H1 (cell line): ENCODE measurements at places on chromosomes 3 and 15. TPM values are rescaled to one million over a fixed set of nuclear protein-coding genes. Genes with fewer than 3 reads are reported as not detected.

The CCDC50 gene
- 19.2 and 22.0 TPM in 2 replicates for total RNA-seq

GRCh38 chr3:196235452-196236122 lies 19.3 kb downstream of the SLC51A start:
- no peak for DNase-seq

- no peak for DNase-seq
Observed at GRCh38 chr3:129602730-129603560, 3.5 kb downstream of the PLXND1 start.

The GPR62 gene
- total RNA-seq = 0.19 and 0.22 TPM in 2 replicates

- no peak for DNase-seq
Observed at GRCh38 chr3:177447938-177448337, 250.7 kb upstream of the TBL1XR1 start.

The IGSF11 gene
- total RNA-seq = 1.1 and 1.6 TPM in 2 replicates

DNA sequence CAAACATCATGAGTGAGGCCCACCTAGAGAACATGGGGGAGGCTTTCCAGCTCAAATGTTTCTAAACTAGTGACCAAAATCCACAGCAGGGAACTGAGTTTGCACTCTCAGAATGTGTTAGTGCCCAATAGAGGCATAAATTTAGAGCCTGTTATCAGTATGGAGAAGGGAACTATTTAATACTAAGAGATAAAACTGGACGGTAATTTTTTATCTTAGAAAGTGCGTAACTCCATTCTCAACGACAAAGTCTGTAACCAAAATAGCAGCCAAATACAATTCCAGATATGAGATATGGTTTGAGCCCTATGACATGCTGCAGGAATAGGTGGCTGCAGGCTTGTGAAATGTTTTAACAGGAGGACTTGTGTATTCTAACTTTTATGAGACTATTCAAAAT lies 3.5 kb downstream of the B3GALNT1 start:
- DNase-seq = no peak

- no peak for DNase-seq
Observed at GRCh38 chr3:181899702-181900101, 188.0 kb downstream of the SOX2 start.

GRCh38 chr15:66138892-66139590 lies 114.5 kb downstream of the MEGF11 start:
- DNase-seq = no peak

DNA sequence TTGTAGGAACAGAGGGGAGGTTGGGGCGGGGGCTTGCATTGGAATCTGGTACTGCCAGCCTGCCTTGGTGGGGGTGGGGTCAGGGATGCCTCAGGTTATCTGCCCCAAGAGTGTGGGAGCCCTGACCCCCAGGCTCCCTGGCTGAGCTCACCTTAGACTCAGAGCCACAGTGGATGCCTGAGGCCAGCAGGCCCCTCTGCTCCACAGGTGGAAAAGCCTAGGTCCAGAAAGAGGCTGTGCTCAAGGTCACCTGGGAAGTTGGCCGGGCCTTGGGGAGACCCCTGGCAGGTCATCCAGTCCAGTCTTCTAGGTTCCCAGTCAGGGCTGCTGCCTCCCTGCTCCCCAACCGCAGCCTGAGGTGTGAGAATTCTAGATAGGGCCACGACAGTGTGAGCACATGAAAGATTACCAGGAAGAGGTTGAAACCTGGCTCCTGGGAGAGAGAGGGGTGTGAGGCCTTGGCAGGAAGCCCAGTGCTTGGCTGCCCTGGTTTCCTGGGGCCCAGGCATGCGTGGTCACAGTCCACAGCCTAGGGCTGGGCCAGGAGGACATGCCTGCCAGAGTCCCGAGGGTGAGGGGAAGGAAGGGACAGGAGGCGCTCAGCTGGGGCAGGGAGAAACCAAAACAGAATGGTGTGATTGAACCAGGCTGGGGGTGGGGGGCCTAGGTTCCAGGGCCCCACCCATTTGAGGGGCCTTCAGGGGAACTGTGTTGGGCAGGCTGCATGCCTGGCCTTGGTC lies 4.9 kb downstream of the HDAC11 start:
- no peak for DNase-seq

The SCAMP5 gene
- 51.8 and 55.4 TPM in 2 replicates for total RNA-seq
